Testis (tissue), 5 donors: ENCODE measurements at places on chromosomes 2 and 18. TPM values are rescaled to one million over a fixed set of nuclear protein-coding genes. Genes with fewer than 3 reads are reported as not detected.

GRCh38 chr2:101974663-101975062, 17.1 kb upstream of the IL1R2 start:
- no peak overlapping the region for H3K27ac ChIP-seq
- no peak overlapping the region for H3K4me3 ChIP-seq
- no peak for DNase-seq
- H3K27me3 ChIP-seq = no peaks in the 10 kb centered on the region
- no peaks in the 10 kb centered on the region for H3K4me1 ChIP-seq
- H3K36me3 ChIP-seq = no peaks in the 10 kb centered on the region

The DSC3 gene
- 0.19 TPM for total RNA-seq

- no peak overlapping the region for H3K27ac ChIP-seq
- H3K27me3 ChIP-seq = no peaks in the 10 kb centered on the region
- no peaks in the 10 kb centered on the region for H3K36me3 ChIP-seq
Observed at GRCh38 chr2:170098626-170099312, 79.2 kb upstream of the MYO3B start.

GRCh38 chr2:235564066-235564465, 70.2 kb downstream of the AGAP1 start:
- no peak overlapping the region for H3K27ac ChIP-seq
- H3K4me3 ChIP-seq = no peak overlapping the region
- peaks cover 8% of the 10 kb centered on the region for H3K4me1 ChIP-seq
- no peak for DNase-seq
- H3K27me3 ChIP-seq = no peaks in the 10 kb centered on the region

DNA sequence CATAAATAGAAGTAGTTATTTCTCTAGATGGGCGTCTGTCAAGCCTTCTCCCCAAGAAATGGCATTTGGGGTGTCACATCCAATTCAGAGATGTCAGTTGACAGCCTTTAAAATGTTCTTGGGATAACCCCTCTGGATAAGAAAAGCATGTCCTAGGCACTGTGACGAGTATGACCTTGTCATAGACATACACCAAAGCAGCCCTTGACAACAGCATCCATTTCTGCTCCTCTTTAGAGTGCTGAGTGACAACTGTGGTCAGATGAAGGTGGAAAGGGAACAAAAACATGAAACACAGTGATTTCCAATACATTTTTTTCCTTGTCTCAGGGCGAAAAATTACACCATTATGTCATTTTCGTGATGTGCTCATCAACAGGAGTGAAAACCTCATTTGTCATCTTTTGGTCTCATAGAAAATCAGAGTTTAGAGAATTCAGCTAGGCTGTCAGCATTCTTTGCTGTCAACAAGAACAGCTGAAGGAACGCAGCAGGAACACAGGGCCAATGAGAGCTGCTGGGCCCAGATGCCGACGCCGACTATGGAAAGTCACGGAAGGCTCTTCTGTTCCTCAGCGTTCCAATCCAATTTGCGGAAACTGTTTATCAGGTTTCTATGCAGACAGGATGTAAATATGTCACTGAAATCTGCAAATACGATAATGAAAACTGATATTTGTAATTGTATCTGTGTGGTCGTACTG, 193.2 kb downstream of the ICOS start:
- no peaks in the 10 kb centered on the region for H3K4me1 ChIP-seq
- H3K27ac ChIP-seq = no peak overlapping the region
- H3K27me3 ChIP-seq = no peaks in the 10 kb centered on the region
- DNase-seq = no peak

- H3K4me1 ChIP-seq = no peaks in the 10 kb centered on the region
- no peaks in the 10 kb centered on the region for H3K36me3 ChIP-seq
- no peak for DNase-seq
- H3K27me3 ChIP-seq = no peaks in the 10 kb centered on the region
- no peak overlapping the region for H3K4me3 ChIP-seq
- H3K27ac ChIP-seq = no peak overlapping the region
Observed at GRCh38 chr2:98458667-98459380, 14.2 kb downstream of the INPP4A start.

The SCN2A gene
- 1.5 TPM for total RNA-seq

The SPATA3 gene
- total RNA-seq = 18.6 TPM

DNA sequence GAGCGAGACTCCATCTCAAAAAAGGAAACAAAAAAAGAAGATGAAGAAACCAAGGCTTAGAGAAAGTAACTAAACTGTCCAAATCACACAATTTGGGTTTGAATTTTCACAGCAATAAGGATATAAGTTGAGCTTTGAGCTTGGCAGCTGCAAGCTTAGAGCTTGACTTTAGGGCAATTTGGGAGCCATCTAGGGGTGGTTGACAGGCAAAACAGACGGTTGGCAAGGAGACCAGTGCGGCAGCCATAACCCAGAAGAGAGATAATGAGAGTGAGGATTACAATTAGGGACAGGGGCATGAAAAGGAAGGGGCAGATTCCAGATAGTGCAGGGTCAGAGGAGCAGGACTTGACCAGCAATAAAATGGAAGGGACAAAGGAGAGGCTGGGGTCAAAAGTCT, 382.2 kb upstream of the HNRNPA3 start:
- no peaks in the 10 kb centered on the region for H3K27me3 ChIP-seq
- no peak for DNase-seq
- H3K36me3 ChIP-seq = no peaks in the 10 kb centered on the region
- H3K27ac ChIP-seq = no peak overlapping the region
- H3K4me1 ChIP-seq = no peaks in the 10 kb centered on the region

DNA sequence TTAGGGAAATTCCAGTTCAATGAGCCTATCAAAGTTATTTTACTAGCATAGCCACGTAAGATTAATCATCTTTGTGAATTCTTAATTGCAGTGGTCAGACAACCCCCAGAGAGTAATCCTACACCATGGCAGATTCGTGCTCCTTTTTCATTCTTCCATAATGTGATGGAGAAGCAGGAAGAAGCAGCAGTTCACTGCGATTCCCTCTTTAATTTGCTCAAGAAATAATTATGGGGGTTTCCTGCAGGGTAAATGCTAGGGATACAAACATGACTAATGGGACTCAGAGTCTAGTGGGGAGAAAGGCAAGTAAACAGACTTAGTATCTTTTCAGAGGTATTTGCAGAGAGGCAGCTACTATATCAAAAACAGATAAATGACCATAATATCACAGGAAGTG, 175.8 kb upstream of the HNRNPA3 start:
- no peaks in the 10 kb centered on the region for H3K36me3 ChIP-seq
- no peak for DNase-seq
- H3K4me1 ChIP-seq = no peaks in the 10 kb centered on the region

The CDK15 gene
- 1.8 TPM for total RNA-seq

DNA sequence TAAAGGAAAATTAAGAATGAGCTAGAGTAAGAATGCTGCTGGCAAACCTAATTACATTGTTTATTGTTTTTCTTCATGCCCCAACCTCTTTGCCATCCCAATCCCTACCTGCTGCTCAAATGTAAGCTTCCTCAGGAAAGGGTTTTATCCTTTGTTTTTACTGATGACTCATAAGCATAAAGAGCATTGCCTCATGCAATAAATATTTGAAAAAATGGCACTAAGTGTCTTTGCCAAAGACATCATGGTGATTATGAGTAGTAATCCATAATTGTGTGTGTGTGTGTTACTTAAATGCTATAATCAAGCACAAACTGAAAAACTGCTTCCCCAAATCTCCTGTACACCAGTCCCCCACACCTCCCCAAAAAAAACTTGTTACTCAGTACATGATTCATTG, 53.4 kb downstream of the DNER start:
- no peaks in the 10 kb centered on the region for H3K36me3 ChIP-seq
- H3K27me3 ChIP-seq = no peaks in the 10 kb centered on the region

- no peak for DNase-seq
- H3K27ac ChIP-seq = no peak overlapping the region
- no peak overlapping the region for H3K4me3 ChIP-seq
- no peaks in the 10 kb centered on the region for H3K27me3 ChIP-seq
Observed at GRCh38 chr18:10398571-10398970, 55.9 kb upstream of the APCDD1 start.

GRCh38 chr18:26056291-26056690, 34.1 kb downstream of the SS18 start:
- no peak overlapping the region for H3K27ac ChIP-seq
- no peaks in the 10 kb centered on the region for H3K36me3 ChIP-seq
- H3K4me3 ChIP-seq = no peak overlapping the region
- DNase-seq = no peak

The PAX3 gene
- total RNA-seq = 4.8 TPM

DNA sequence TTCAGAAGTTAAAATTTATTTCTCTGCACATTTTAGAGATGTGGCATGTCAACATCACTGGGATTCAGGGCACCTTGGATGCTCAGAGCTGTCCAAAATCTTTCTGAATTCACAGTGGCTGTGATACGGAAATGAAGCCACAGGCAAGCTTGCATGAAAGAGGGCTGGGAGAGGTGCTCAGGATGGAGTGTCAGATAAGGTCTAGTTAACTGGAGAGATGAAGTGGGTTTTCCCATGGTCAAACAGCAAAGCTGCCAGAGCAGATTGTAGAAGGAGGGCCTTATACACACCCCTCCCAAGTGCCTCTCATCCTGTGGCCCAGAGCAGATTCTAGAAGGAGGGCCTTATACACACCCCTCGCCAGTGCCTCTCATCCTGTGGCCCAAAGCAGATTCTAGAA, 286.8 kb upstream of the PXDN start:
- H3K4me1 ChIP-seq = no peaks in the 10 kb centered on the region
- H3K27ac ChIP-seq = no peak overlapping the region
- DNase-seq = no peak
- no peak overlapping the region for H3K4me3 ChIP-seq
- no peaks in the 10 kb centered on the region for H3K36me3 ChIP-seq
- H3K27me3 ChIP-seq = no peaks in the 10 kb centered on the region

The HOXD9 gene
- total RNA-seq = 15.7 TPM

The GALR1 gene
- 0.43 TPM for total RNA-seq

DNA sequence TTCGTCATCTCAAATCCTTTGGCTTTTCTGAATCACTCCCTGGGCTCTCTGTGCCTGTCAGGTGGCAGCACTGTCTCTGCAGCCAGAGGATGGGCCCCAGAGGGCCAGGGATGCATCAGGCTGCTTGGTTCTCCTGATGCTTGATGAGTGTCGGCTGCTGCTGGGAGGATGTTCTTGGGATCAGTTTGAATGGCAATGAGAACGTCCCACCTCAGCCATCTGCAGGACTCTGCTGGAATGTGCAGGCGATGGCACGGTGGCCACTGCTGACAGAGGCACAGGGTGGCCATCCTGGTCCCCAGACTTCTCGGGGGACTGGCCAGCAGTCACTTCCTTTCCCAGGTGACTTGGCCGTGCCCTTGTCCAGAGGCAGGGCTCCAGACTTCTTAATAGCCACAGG, 146.0 kb downstream of the FAM210A start:
- no peak overlapping the region for H3K27ac ChIP-seq
- H3K27me3 ChIP-seq = no peaks in the 10 kb centered on the region
- DNase-seq = no peak
- no peaks in the 10 kb centered on the region for H3K36me3 ChIP-seq
- no peaks in the 10 kb centered on the region for H3K4me1 ChIP-seq

The SNORC gene
- 14.5 TPM for total RNA-seq

DNA sequence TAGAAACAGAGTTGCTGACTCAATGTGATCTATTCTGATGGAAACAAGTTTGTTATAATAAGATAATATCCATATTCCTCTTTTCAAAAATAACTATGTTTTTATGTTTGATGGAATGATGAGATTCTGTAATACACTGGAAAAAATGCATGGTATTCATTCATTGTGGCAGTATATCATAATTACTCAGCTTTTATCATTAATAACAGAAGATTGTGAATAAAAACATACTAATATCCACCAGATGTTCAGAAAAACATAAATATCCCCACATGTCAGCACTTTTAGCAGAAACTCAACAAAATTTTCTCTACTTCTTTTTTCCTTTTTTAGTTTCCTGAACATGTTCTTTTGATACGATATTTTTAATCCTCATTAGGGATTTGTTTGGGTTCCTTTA, 130.9 kb upstream of the CAVIN2 start:
- H3K4me1 ChIP-seq = no peaks in the 10 kb centered on the region
- no peak overlapping the region for H3K4me3 ChIP-seq
- H3K27ac ChIP-seq = no peak overlapping the region
- DNase-seq = no peak
- no peaks in the 10 kb centered on the region for H3K36me3 ChIP-seq
- H3K27me3 ChIP-seq = no peaks in the 10 kb centered on the region

GRCh38 chr2:47784352-47784851, 1.5 kb downstream of the MSH6 start:
- DNase-seq = peak; percentile 39
- no peaks in the 10 kb centered on the region for H3K36me3 ChIP-seq
- H3K27me3 ChIP-seq = no peaks in the 10 kb centered on the region
- peaks cover 23% of the 10 kb centered on the region for H3K4me1 ChIP-seq
- peak overlapping the region; percentile 99 for H3K27ac ChIP-seq
- peak overlapping the region; percentile 99 for H3K4me3 ChIP-seq

DNA sequence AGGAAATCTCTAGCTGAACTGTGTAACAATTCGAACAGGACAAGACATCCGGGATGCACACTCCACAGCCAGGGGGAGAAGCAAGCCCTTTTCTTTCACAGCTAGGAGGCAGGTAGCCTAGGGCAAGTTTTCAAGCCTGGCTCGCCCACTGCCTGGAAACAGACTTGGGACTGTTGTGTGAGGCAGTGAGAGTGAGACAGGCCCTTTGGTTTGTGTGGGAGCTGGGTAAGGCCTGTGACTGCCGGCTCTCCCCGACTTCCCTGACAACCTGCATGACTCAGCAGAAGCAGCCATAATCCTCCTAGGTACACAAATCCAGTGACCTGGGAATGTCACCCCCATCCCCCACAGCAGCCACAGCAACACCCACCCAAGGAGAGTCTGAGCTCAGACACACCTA, 179.7 kb downstream of the WDPCP start:
- no peak for DNase-seq
- H3K27me3 ChIP-seq = no peaks in the 10 kb centered on the region
- H3K4me3 ChIP-seq = no peak overlapping the region
- H3K36me3 ChIP-seq = no peaks in the 10 kb centered on the region

DNA sequence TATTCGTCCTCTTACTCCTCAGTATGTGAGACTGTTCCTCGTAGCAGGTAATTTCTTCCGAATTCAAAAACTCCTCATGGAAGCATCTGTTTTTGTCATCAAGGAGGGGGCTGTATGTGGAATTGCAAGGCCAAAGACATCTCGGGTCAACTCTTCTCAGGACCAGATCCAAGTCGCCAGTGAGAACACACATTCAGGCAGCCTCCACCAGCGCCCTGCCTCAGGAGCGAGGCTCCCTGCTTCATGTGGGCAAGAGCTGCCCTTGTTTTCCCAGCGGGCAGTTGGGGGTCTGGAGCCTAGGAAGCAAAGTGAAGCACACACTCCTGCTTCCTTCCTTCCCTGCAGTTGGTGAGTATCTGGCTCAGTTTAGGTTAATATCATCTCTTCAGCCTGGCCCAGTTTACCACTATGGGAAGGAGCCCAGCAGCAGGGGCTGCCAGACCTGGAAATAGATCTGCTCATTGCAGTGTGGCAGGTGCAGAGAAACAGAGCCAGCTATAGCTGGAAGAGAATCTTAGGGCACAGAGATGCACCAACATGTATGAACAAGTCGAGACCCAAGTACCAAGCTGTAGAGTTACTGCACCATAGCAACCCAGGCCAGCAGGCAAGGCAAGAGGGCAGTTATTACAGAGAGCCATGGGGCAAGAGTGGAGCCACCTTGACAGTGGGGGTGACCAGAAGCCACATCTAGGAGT, 25.3 kb downstream of the TMEM127 start:
- DNase-seq = no peak
- H3K36me3 ChIP-seq = no peaks in the 10 kb centered on the region
- no peaks in the 10 kb centered on the region for H3K4me1 ChIP-seq
- H3K4me3 ChIP-seq = no peak overlapping the region
- H3K27me3 ChIP-seq = no peaks in the 10 kb centered on the region
